ENCODE measurements at places on chromosomes 3 and 15.

GRCh38 chr15:83192742-83193141, 14.9 kb downstream of the HDGFL3 start:
- DNase-seq = no peak

DNA sequence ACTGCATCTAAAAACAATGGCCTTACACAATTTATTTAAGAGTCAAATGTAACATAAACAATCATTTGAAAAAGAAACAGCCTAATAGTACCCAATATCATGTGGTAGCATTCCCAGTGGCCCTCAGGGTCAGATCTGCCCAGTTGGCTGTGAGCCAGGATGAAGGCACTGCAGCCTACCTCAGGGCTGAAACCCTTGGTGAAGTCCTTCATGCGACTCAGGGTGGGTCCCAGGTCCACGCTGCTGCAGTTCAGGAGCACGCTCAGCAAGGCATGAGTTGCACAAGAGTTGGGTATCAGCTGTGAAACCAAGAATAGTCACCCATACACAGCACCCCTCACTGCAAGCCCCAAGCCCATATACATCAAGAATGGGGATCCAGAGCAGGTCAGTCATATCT, 37.1 kb downstream of the SEMA3G start:
- no peak for DNase-seq

DNA sequence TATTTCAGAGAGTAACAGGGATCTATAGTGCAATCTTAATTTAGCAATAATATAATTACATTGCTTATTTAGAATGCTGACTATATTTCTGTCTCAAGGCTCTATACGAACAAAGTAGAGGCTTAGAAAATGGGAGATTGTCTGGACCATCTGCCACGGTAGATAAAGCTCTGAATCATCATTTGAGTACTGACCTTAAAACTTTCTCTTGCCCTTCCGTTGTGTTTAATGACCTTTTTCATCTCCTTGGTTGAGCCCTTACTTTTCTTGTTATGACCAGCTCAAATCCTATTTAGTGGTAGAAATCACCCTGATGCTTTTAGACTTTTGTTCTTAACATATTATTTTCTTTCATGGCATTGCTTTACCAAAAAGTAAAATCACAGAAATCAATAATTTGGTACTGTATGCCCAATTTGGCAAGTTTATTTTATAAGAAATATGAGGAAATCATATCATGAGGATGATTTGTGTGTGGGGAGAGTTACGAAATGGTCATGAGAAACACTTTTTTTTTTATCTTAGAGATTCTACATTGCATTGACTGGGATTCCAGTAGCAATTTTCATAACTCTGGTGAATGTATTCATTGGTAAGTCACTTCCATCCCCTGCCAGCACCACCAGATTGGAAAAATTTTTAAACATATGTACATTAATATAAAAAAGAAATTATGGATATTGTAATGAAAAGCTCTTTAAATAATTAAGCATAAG, 11.0 kb downstream of the NDUFB5 start:
- DNase-seq = no peak

DNA sequence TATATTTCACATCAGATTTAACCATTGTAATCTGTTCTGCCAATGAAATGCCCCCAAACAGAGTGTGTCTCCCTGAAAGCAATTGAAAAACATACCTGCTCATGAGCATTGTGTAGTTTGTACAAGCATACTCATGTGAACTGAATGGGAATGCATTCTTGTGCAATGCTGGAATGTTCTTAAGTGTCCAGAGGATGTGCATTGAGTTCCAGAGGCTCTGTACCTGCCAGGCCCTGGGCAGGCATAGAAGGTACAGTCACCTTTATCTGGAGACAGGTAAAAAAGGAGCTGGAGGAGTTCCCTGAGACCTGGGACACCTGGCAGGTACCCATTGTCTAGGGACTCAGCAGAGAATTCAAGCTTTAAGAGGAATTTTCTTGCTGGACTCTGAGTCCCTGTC, 2.8 kb downstream of the MRAS start:
- DNase-seq = no peak

All from activated naive CD8-positive, alpha-beta T cell treated with anti-CD3 and anti-CD28 coated beads for 36 hours (primary cell).